ENCODE measurements at places on chromosomes 4 and X.

- no peak for DNase-seq
These were observed 93.5 kb upstream of the DDX3X start for GRCh38 chrX:41240509-41240908.

- DNase-seq = no peak
These were observed 12.3 kb upstream of the RAP2C start for GRCh38 chrX:132231587-132231986.

- DNase-seq = no peak
These were observed 45.5 kb downstream of the GLRB start for GRCh38 chr4:157121401-157121800.

DNA sequence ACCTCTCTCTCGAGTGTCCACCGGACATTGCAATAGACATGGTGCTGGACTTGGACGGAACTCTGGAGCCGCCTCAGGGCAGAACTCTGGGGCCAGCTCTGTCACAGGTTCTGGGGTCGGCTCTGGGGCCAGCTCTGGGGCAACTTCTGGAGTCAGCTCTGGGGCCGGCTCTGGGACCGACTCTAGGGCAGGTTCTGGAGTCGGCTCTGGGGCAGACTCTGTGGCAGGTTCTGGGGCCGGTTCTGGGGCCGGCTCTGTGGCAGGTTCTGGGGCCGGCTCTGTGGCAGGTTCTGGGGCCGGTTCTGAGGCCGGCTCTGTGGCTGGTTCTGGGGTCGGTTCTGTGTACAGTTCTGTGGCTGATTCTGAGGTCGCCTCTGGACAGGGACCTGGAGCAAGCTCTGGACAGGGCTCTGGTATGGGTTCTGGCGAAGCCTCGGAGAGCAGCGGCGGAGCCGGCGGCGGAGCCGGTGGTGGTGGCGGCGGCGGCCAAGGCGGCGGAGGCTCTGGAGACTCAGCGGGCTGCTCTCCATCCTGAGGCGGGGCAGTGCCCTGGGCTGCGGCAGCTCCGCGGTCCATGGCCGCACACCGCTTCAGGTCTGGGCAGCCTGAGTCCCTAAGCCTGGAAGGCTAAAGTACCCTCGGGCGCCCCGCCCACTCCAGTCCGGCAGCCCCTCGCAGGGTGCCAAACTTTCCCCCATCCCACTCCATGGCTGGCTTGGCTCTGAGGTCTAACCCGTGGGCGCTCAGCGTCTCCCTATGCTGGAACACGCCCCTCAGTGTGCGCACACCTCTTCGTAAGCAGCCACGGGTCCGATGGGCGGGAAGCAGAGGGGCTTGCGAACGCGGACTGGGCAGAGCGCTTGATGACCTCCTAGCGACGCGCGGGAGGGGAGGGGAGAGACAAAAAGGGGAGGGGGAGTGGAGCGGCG, at the start of gene DGKK:
TSS of gene DGKK (minus strand) at position 723 of the 929 bp plus-strand sequence. CDS start at position 576, 147 bp downstream.
- DNase-seq = no peak

DNA sequence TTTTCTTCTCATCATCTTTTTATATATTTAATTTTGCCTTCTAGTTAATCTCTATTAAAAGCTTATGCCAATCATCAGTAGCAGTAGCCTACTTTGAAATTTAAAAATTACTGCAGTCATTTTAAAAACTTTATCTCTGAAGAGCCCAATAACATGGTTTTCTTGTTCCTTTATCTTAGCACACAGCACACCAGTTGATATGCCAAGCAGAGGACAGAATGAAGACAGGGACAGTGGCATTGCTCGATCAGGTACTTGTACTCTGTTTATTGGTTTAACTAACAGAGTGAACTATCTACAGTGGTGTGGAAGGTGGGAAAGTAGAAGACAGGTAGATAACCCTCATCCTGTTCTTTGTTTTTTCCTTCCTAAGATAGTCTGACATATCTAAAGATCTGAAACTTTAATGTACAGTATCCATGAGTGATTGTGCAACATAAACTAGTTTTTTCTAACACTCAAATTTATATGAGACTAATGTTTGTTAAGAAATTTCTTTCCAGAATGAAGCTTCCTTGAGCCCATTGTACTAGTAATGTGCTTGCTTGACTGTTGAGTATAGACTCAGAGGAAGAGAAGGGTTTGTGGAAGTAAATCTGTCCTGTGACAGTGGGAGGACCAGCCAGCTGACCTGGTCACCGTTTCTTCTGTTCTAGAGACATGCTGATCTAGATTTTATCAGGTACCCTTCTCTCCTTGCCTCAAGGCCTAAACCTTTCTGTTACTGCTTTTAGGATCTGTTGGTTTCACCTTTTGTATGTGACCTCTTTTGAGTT, 66.6 kb downstream of the FNIP2 start:
- DNase-seq = no peak

- no peak for DNase-seq
These were observed 204.2 kb upstream of the IL15 start for GRCh38 chr4:141432000-141432712.

GRCh38 chr4:141706445-141706844, 70.1 kb downstream of the IL15 start:
- no peak for DNase-seq

DNA sequence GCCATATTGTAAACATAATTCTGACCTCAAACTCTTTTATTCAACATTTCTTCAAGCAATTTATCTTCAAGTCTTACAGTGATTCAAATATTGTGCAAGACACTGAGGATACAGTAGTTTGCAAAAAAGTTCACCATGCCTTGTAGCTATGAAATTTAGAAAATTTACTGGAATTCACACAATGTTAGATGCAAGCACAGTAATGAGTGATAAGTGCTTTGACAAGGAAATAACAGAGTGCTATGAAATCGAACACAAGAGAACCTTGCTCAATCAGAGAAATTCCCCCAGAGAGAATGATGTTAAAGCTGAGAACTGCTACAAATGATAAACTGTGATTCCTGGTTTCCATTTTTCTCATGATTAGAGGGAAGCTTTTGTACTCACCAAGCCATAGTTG, 952.9 kb downstream of the FAT4 start:
- DNase-seq = no peak

DNA sequence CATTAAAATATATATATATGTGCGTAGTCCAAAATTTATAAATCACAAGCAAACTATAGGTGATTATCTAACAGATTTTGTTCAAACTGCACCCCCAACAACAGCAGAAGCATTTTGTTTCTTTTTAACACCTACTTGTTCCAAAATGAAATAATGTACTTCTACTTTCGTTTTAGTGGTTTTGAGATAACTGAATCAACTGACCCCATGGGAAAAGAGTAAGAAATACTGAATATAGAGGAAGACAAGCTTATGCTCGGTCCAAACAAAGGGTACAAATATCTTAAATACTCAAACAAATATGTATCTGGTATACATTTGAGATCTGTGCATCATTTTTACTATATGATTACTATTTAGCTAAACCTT, 22.4 kb downstream of the MAP7D3 start:
- no peak for DNase-seq

DNA sequence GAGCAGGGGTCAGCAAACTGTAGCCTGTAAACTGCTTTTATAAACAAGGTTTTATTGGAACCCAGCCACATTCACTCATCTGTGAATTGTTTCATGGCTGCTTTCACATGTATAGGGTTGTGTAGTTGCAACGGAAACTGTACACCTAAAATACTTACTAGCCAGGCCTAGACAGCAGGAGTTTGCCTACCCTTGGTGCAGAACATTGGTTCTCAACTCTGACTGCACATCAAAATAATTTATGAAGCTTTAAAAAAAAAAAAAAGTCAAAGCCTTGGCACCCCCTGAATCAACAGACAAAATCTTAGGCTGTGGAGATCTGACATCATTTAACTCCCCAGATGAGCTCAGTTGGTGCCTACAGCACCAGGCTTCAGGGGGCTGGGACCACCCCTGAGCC, 27.8 kb downstream of the ADGRA3 start:
- no peak for DNase-seq

GRCh38 chrX:153924149-153924861, 1.8 kb downstream of the ARHGAP4 start:
- no peak for DNase-seq
